Caco-2 (cell line): ENCODE measurements at places on chromosomes 2 and 18. TPM values are rescaled to one million over a fixed set of nuclear protein-coding genes. Genes with fewer than 3 reads are reported as not detected.

TMEM169 gene
- total RNA-seq, result 1.1 and 1.3 TPM in 2 replicates

SERPINB3 gene
- total RNA-seq, result not detected in 2 replicates

DNA sequence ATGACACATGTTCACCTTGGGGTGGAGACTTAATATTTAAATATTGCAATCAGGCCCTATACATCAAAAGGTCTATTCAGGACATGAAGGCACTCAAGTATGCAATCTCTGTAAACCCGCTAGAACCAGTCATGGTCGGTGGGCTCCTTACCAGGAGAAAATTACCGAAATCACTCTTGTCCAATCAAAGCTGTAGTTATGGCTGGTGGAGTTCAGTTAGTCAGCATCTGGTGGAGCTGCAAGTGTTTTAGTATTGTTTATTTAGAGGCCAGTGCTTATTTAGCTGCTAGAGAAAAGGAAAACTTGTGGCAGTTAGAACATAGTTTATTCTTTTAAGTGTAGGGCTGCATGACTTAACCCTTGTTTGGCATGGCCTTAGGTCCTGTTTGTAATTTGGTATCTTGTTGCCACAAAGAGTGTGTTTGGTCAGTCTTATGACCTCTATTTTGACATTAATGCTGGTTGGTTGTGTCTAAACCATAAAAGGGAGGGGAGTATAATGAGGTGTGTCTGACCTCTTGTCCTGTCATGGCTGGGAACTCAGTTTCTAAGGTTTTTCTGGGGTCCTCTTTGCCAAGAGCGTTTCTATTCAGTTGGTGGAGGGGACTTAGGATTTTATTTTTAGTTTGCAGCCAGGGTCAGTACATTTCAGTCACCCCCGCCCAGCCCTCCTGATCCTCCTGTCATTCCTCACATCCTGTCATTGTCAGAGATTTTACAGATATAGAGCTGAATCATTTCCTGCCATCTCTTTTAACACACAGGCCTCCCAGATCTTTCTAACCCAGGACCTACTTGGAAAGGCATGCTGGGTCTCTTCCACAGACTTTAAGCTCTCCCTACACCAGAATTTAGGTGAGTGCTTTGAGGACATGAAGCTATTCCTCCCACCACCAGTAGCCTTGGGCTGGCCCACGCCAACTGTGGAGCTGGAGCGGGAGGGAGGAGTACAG, 108.1 kb downstream of the XRCC5 start:
- DNase-seq, result no peak
- H3K27ac ChIP-seq, result no peak overlapping the region
- H3K4me1 ChIP-seq, result no peaks in the 10 kb centered on the region
- no peaks in the 10 kb centered on the region for H3K36me3 ChIP-seq
- no peak overlapping the region for H3K4me3 ChIP-seq

STK11IP gene
- total RNA-seq, result 21.7 and 24.3 TPM in 2 replicates

PRKAG3 gene
- not detected in 2 replicates for total RNA-seq

UGT1A5 gene
- 1.00 and 1.2 TPM in 2 replicates for total RNA-seq
